ENCODE measurements at places on chromosomes 1 and 21. TPM values are rescaled to one million over a fixed set of nuclear protein-coding genes. Genes with fewer than 3 reads are reported as not detected.
A peak's percentile ranks its signal among the peaks of the same experiment; 100 is the strongest.

DNA sequence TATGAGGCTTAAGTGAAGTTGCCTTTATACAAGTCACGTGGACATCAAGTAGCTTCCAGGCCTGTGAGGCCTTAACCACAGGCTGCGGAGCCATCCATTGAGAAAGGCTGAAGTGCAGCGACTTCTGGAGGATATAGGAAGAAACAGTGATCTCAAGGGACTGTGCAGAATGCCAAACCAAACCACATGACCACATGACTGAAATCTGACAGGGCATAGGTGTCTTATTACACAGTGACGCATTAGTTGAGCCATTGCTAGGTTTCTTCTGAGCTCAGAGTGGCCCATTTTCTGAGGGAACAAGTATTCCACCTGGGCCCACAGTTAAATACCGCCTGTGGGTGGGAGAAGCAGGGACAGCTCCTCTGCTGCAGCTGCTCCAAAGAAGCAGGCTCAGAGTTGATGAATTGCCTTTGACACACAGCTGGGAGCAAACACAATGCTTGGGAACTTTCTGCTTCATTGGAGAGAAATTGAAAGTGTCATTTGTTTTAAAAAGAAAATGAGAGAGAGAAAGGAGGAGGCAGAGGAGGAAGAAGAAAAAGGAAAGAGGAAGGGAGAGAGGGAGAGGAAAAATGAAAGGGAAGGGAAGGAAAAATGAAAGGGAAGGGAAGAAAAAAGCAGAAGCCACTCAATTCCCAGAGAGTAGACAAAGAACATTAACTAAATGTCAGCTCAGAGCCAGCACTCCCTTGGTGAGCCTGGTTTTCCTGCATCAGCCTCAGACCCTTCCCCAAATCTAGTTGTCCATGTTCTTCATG lies 94.4 kb downstream of the COLGALT2 start:
- H3K4me3 ChIP-seq: no peak overlapping the region
- H3K27me3 ChIP-seq: peaks cover 4% of the 10 kb centered on the region
- peak overlapping the region; percentile 29 for H3K27ac ChIP-seq
- peak; percentile 6 for DNase-seq
- peaks cover 20% of the 10 kb centered on the region for H3K4me1 ChIP-seq
- H3K36me3 ChIP-seq: peaks cover 10% of the 10 kb centered on the region

DNA sequence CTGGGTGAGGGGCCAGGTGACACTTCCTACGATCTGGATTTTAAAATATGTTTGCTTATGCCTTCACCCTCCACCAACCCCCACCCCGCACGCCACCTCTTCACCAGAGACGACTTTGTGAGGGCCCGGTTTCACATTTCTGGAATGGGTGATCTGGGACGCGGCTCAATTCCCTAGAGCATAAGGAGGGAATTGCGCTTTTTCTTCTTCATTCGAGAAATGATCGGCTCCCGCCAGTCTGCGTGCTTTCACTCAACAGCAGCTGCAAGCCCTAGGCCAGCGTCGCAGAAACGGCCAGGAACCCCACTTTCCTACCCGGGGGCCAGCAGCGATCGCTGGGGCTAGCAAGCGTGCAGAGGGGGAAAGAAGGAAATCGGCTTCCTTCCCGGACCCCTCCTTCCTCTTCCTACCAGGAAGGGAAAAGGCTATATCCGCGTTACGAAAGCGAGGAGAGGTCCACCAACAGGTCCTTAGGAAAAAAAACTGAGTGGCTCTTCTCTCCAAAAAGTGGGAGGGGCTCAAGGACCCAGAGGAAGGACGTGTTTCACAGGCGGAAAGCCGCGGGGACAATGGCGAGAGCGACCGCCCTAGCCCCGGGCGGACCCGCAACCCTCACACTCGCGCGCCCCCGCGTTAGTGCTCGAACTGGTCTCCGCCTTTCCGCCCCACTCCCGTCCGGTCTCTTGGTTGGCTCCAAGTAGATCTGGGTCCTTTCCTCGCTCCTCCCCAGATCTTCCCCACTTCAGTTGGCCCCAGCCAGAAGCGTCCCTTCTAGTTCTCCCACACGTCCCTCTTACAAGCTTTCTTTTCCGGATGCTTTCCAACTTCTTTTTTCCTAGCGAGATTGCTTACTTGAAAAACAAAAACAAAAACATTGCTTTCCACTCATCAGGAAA lies 1.1 kb upstream of the ADAMTS1 start:
- peak overlapping the region; percentile 94 for H3K4me3 ChIP-seq
- H3K36me3 ChIP-seq: peaks cover 28% of the 10 kb centered on the region
- peak; percentile 76 for DNase-seq
- H3K4me1 ChIP-seq: peaks cover 33% of the 10 kb centered on the region
- peak overlapping the region; percentile 92 for H3K27ac ChIP-seq

- DNase-seq: no peak
- H3K27ac ChIP-seq: no peak overlapping the region
- H3K4me1 ChIP-seq: peaks cover 24% of the 10 kb centered on the region
- no peak overlapping the region for H3K4me3 ChIP-seq
- no peaks in the 10 kb centered on the region for H3K27me3 ChIP-seq
Measured at GRCh38 chr1:195897076-195897475, 711.2 kb downstream of the KCNT2 start.

- H3K4me1 ChIP-seq: peaks cover 18% of the 10 kb centered on the region
- H3K4me3 ChIP-seq: no peak overlapping the region
- H3K27me3 ChIP-seq: no peaks in the 10 kb centered on the region
- no peaks in the 10 kb centered on the region for H3K36me3 ChIP-seq
- no peak overlapping the region for H3K27ac ChIP-seq
Measured at GRCh38 chr1:175918364-175918801, 175.0 kb upstream of the TNR start.

DNA sequence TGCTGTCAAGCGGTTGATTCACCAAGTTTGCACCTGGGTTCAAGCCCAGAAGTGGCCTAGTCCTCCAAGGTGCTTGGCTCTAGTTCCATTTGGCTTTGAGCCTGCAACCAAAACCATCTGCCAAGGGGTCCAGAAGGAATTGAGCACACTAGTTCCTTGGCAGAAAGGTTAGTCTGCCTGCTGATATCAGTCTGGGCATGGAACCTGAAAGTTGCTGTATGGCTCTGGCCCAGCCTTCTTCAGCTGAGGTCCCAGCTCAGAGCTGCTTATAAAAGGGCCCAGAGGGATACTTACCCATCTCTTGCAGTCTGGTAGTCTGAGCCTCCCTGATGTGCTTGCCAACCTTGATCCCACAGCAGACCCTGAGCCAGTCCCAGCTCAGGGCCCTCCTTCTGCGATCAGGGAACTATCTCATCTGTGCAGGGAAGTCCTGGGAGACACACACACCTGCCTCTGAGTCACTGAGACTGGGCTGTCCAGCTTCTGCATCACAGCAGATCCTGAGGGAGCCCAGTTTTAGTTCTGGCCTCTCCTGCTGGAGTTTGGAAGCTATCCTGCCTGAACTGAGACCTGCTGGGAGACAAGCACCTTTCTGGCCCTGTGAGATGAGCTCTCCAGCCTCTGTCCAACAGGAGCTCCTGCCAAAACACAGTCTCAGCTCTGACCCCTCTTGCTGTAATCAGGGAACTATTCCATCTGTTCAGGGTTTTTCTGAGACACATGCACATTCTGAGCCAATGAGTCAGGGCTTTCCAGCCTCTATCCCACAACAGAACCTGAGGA lies 75.8 kb downstream of the CTH start:
- H3K27ac ChIP-seq: no peak overlapping the region
- peaks cover 25% of the 10 kb centered on the region for H3K4me1 ChIP-seq
- no peak overlapping the region for H3K4me3 ChIP-seq
- H3K27me3 ChIP-seq: peaks cover 1% of the 10 kb centered on the region

- H3K4me3 ChIP-seq: peak overlapping the region; percentile 95
- H3K27me3 ChIP-seq: peaks cover 2% of the 10 kb centered on the region
- no peak overlapping the region for H3K27ac ChIP-seq
- DNase-seq: peak; percentile 9
Measured at GRCh38 chr1:151908228-151908691, 1.1 kb downstream of the THEM4 start.

- no peak overlapping the region for H3K4me3 ChIP-seq
- H3K27me3 ChIP-seq: 0 out of 2 replicates have a peak, but pooled peaks cover 2% of the 10 kb centered on the region
- H3K4me1 ChIP-seq: peaks cover 33% of the 10 kb centered on the region
- H3K36me3 ChIP-seq: no peaks in the 10 kb centered on the region
- no peak overlapping the region for H3K27ac ChIP-seq
- DNase-seq: no peak
Measured at GRCh38 chr1:84957966-84958365, 38.9 kb downstream of the MCOLN2 start.

DNA sequence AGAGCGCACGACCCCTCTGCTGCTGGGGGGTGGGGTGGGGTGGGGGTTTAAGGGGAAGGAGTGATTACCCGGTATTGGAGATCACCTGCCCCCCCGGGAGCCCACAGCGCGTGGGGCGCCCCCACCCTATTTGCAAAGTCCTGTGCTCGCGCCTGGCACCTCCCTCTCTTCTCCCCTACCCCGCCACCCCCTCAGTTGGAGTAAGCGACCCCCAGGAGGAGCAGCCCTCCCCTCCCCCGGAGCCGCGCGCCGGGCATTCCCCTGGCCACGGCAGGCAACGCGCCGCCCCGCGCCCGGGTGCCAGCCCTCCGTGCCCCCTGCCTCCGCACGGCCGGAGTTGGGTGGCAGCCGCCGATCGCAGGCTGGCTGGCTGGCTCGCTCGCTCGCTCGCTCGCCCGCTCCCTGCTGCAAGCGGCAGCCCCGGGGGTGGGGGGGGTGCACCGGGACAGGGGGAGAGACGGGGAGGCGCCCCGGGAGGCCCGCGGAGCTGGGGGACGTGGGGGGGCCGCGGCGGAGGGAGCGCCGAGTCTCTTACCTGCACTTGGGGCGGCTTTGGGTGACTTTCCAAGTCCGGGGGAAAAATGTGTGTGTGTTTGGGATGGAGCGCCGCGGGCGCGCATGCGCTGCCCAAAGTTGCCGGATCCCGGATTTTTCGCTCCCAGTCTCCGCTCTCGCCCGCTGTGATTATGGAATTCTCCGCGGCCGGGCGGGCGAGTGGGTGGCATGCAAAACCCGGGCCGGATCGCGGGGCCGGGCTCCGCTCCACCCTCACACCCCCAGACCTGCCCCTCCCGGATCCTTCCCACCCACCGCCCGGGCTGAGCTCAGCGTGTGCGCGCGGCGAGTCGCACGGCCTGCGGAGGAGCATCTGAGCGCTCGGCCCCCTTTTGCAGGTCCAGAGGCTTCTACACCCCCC lies at the start of gene CASZ1:
CASZ1 (minus strand) TSS at position 618 of the 916 bp plus-strand sequence. CDS start 102,757 bp downstream, outside the sequence.
- peak; percentile 66 for DNase-seq
- peaks cover 40% of the 10 kb centered on the region for H3K27me3 ChIP-seq
- H3K27ac ChIP-seq: no peak within 1 kb of the TSS

DNA sequence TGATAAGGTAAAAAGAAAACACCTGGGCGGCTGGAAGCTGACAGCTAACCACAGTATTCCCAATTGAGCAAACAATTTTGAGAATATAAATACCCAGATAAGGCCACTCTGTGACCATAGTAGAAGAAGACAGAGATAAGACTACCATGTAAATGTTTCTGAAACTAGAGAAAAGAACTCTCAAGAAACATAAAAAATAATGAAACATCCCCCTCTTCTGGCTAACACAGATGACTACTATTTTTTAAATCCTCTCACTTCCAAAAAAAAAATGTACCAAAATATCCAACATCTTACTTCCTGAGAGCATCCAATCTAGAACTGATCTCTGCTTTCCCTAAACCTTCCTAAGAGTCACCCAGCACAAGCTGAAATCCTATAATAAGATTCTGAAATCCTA lies 125.9 kb downstream of the HFM1 start:
- peaks cover 6% of the 10 kb centered on the region for H3K4me1 ChIP-seq
- H3K4me3 ChIP-seq: no peak overlapping the region
- no peak overlapping the region for H3K27ac ChIP-seq
- H3K36me3 ChIP-seq: no peaks in the 10 kb centered on the region
- peak; percentile 8 for DNase-seq
- H3K27me3 ChIP-seq: no peaks in the 10 kb centered on the region

DNA sequence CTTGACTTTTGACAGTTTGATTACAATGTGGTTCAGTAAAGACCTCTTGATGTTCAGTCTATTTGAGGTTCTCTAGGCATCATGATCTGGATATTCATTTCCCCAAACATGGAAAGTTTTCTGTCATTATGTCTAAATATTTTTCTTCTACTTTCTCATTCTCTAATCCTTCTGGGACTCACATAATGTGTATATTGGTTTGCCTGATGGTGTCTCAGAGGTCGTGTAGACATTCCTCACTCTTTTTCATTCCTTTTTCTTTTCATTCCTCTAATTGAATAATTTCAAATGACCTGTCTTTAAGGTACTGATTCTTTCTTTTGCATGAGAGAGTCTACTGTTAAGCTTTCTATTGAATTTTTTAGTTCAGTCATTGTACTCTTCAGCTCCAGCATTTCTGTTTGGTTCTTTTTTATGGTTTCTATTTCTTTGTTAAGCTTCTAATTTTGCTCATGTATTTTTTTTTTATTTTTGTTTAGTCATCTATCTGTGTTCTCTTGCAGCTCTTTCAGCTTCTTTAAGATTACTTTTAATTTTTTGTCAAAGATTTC lies 158.4 kb downstream of the GDAP2 start:
- H3K4me1 ChIP-seq: no peaks in the 10 kb centered on the region
- peaks cover 12% of the 10 kb centered on the region for H3K27me3 ChIP-seq
- no peak for DNase-seq

- H3K27ac ChIP-seq: no peak overlapping the region
- H3K27me3 ChIP-seq: peaks cover 4% of the 10 kb centered on the region
- H3K4me3 ChIP-seq: no peak overlapping the region
- DNase-seq: no peak
- H3K36me3 ChIP-seq: no peaks in the 10 kb centered on the region
Measured at GRCh38 chr1:29838738-29839320, 602.5 kb downstream of the PTPRU start.

- no peak overlapping the region for H3K4me3 ChIP-seq
- peaks cover 3% of the 10 kb centered on the region for H3K27me3 ChIP-seq
- H3K27ac ChIP-seq: no peak overlapping the region
- H3K4me1 ChIP-seq: peaks cover 19% of the 10 kb centered on the region
- DNase-seq: no peak
Measured at GRCh38 chr1:109864930-109865612, 45.6 kb upstream of the CSF1 start.

The UTS2 gene
- total RNA-seq: not detected

The LMOD1 gene
- 36.7 TPM for total RNA-seq

The PLEKHM2 gene
- 62.8 TPM for total RNA-seq

The SPRR1B gene
- total RNA-seq: not detected

The TCHHL1 gene
- not detected for total RNA-seq

The IGFN1 gene
- total RNA-seq: not detected
